Activated CD4-positive, alpha-beta T cell treated with anti-CD3 and anti-CD28 coated beads for 36 hours (primary cell): ENCODE measurements at places on chromosomes 2 and 18.

GRCh38 chr2:77513191-77513590, 9.0 kb downstream of the LRRTM4 start:
- no peak for DNase-seq

DNA sequence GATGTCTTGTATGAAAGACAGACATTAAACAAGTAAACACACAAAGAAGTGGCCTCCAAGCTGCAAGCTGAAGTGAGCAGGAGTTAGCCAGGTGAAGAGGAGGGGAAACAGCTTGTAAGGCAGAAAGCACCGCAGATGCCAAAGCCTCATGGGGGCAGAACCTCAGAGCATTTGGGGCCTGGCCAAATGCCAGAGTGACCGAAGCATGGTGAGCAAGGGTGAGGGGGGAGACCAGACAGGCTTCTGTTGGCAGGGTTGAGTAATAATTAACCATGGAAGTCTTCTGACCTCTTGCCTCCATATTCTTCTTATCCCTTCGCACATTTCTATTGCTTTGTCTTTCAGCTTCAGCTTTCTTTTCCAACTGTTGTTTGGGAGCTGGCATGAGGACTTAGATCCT, 5.6 kb downstream of the QPCT start:
- no peak for DNase-seq

GRCh38 chr2:194946826-194947225, 710.2 kb upstream of the SLC39A10 start:
- no peak for DNase-seq

DNA sequence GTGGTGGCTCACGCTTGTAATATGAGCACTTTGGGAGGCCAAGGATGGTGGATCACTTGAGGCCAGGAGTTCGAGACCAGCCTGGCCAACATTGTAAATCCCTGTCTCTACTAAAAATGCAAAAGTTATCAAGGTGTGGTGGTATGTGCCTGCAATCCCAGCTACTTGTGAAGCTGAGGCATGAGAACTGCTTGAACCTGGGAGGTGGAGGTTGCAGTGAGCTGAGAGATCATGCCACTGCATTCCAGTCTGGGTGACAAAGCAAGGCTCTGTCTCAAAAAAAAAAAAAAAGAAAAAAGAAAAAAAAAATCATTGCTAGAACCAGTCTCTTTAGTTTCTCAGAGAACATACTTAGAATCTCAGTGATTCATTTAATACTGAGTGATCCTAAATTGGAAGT, 217.1 kb downstream of the DYM start:
- DNase-seq = no peak

- DNase-seq = no peak
Observed at GRCh38 chr2:199983534-199983933, 28.2 kb downstream of the MAIP1 start.

GRCh38 chr2:231751042-231751815, 29.9 kb downstream of the PDE6D start:
- DNase-seq = no peak

- DNase-seq = peak; percentile 30
Observed at GRCh38 chr18:46555724-46556123, 101.3 kb downstream of the LOXHD1 start.

DNA sequence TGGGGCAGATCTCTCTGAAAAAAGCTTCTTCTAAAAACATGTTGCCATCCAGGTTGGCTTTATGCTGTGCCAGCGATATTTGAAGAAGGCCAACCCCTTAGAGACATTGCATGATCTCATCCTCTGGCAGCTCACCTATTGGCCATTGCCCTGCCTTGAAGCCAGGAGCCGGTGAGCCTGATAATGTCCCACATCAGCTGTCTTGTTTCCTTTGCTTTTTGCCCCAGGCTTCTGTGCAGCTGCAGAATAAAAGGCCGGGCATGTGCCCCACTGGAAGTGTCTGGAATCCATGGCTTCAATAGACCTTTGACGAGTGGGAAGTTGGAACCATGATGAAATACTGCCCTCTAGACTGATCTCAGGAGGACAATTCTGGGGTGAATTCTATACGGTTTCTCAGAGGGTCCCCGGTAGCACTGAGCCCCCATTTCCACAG, 523.5 kb upstream of the ZEB2 start:
- no peak for DNase-seq

DNA sequence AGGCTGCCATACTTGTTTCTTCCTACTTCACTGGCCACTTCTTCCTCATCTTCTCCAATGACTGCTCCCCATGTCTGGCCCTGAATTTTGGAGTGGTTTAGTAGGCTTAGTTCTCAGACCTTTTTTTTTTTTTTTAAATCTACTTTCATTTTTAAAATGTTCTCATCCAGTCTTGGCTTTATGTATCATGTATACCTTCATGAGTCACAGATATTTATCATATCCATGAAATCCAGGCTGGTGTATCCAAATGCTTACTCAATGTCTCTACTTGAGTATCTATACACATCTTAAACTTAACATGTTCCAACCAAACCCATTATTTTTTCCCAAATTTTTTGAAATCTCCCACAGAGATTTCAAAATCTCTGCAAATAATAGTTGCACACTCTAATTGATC, 26.3 kb upstream of the CFAP36 start:
- no peak for DNase-seq

DNA sequence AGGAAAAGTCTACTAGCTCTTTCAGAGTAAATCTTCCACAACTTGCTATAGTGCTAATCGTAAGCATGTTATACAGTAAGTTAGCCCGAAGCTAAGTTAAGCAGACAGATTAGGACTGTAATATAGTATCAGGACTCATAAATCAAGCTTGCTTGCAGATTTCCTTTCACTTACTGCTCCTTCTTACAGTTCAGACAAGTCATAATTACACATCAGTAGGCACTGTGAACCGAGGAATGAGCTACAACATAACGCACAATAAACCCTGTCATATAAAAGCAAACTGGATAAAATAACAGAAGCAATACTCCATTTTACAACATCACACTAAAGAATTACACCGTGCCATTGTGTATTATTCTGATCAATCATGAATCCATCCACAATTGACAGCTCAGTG, 832.6 kb upstream of the ZEB2 start:
- no peak for DNase-seq

- DNase-seq = no peak
Observed at GRCh38 chr18:9191658-9192256, 55.2 kb downstream of the ANKRD12 start.

DNA sequence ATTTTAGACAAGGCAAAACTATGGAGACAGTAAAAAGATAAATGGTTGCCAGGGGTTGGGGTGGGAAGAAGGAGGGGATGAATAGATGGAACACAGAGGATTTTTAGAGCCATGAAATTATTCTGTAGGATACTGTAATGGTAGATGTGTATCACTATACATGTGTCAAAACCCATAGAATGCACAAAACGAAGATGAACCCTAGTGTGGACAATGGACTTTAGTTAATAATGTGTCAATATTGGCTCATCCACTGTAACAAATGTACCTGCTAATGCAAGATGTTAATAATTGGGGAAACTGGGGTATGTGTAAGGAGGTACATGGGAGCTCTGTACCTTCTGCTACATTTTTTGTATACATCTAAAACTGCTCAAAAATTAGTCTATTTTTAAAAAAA, 1.8 kb upstream of the CD302 start:
- no peak for DNase-seq

DNA sequence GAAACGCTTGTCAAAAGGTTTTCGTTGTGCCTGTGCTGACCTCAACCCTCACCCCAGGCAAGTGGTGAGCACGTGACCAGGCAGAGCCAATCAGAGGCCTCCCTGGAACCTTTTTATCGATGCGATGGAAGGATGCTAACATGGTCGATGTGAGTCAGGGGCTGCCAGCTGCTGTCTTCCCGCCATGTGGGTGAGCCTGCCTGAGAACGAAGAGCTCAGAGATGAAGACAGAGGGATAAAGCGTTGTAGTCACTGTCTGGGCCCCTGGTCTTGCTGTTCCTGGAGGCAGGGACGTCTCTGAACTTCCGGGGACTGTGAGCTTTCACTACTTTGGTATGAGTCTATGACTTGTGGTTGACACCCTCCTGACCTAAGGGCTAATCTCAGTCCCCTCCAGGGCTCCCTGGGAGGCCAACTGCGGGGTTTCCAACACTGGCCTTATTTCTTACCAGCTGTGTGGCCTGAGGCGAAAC, 18.6 kb downstream of the DNMT3A start:
- peak; percentile 81 for DNase-seq

DNA sequence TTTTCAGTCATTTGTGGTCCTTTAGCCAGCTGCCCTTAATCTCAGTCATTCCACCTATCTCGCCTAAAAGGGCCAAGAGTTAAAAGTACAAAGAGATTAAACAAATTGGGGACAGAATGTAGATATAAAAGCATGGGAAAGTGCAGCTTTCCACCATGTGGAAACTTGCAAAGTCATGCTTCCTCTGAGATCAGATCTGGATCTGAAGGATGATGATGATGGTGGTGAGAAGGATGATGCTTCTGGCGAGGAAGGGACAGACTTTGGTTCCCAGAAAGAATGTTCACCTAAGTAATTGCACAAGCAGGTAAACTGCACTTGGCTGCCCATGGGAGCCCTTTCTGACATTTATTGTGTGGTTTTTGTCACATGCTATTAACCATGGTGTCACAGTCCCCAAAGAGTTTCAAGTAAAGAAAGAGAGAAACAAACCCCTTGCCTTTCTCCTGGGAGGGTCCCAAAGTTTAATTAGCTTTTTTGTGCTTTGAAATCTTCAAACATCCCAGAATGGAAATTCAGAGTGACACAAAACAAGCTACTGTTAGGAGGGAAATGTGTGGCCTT, 34.7 kb downstream of the KLF7 start:
- no peak for DNase-seq

- DNase-seq = peak; percentile 83
Observed at GRCh38 chr2:200862532-200863000, 1.9 kb downstream of the CLK1 start.

- DNase-seq = no peak
Observed at GRCh38 chr2:102116630-102117471, 25.7 kb upstream of the IL1R1 start.

- DNase-seq = no peak
Observed at GRCh38 chr2:160253440-160254188, 53.5 kb upstream of the ITGB6 start.

- DNase-seq = no peak
Observed at GRCh38 chr18:310042-310441, 42.2 kb upstream of the THOC1 start.

DNA sequence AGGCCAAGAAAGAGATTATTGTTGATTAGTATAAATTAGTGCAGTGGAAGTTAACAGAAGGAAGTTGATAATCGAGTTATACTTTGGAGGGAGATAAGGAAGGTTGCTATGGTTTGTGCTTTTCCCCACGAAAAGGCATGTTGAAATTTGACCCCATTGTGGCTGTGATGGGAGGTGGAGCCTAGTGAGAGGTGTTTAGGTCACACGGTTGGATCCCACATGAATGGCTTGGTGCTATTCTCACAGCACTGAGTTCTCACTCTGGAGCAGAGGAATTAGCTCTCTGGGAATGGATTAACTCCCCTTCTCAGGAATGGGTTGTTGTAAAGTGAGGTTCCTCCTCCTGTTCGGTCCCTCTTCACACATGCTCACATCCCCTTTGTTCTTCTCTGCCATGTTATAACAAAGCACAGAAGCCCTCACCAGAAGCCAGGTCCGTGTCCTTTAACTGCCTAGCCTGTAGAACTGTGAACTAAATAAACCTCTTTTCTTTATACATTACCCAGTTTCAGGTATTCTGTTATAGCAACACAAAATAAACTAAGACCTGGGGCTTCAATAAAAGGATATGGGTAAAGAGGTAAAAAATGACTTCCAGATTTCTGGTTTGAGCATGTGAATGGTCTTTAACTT, 21.9 kb downstream of the PIGN start:
- no peak for DNase-seq

- DNase-seq = no peak
Observed at GRCh38 chr2:9167718-9168657, 38.6 kb upstream of the ASAP2 start.

GRCh38 chr2:240309214-240309613, 126.2 kb upstream of the GPC1 start:
- no peak for DNase-seq

DNA sequence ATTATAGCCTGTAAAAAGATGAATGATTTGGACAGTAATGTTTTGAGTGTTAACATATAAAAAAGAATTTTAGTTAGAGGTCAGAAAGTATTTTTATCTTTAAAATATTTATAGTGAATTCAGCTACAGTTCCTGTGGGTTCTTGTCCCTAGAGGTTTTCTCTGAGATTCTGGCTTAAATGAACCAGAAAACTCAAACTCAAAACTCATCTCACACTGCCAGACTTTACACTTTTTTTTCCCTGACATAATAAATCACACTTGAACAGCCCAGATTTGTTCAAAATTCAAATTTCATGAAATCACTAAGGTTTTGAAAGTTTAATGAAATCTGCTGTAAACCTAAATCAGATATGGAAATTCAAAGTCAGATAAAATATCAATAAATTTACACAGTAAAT, 92.3 kb downstream of the KCNH7 start:
- no peak for DNase-seq

DNA sequence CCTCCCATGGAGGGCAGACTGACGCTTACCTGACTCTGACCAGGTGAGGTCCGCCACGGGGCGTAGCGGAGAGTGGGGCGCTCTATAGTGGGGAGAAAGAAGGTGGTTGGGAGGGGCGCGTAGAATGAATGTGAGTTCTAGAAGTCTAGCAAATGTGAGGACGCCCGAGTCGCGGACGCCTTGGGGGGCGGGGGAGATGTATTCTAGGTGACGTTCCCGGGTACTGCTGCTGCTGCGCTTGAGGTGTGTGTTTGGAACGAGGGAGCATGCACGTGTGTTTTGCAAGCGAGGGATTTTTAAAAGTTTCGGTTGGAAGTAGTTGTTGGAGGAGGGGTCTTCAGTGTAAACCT, 758 bp downstream of the RIF1 start:
- DNase-seq = peak; percentile 70

DNA sequence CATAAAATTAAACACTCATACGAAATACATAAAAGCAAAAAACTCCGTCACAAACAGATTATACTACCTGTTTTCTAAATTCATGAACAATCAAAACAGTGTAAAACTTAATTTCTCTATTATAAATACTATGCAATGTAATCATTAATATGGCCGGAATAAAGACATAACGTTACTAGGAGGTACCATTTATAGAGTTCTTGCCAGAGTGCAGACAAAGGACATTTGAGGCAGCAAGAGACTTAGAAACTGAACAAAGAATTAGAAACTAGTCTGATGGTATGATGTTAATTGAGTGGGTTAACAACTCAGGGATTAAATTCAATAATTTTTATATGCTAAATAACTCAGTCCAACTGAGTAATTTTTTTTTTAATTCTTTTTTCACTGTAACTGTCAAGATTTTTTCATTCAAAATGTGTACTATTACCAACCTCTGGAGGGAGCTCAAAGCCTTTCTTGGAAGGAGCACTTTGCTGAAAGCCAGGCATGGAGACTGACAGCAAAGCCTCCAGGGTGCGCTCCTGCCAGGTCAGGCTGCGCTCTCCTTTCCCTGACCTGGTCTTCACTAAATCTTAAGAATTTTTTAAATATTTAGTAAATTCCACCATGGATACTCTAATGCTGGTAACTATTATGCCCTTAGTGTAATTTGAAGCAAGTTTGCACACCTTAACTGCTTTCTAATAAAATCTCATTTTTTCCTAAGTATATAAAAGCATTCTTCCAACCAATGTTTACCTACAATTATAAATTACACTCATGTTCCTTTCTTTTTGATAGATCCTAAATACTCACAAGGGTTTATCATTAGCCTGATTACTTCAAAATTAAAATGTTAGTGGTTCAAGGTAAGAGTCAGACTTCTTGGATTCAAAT, 34.1 kb downstream of the WDR35 start:
- DNase-seq = peak; percentile 67

- DNase-seq = no peak
Observed at GRCh38 chr2:46818141-46818621, 97.4 kb downstream of the MCFD2 start.

- DNase-seq = no peak
Observed at GRCh38 chr2:177306550-177306949, 42.0 kb upstream of the NFE2L2 start.
